ENCODE measurements at places on chromosomes 6 and 20.
A peak's percentile ranks its signal among the peaks of the same experiment; 100 is the strongest.

DNA sequence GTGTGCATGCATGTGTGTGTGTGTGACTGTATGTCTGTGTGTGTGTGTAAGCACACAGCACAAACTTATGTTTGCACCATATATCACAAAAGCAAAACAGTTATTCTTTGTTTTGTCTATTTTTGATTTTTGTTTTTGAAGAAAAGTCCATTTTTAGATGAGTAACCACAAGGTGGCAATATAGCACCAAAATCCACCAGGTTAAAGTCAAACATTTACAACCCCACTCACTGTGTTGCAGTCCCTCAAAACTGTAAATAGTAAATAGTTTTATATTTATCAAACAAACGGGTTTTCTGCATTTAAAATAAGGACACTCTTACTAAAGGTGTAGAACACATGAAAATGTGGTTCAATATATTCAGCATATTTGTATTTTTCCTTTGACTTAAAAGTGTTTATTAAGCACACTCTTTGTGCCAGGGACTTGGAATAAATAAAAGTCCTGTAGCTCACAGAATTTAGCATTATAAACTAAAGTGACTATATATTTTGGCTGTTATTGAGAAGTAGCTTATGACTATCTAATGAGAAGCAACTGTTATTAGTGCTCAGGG lies 118.5 kb downstream of the GFRAL start:
- DNase-seq: no peak

- no peak for DNase-seq
Measured at GRCh38 chr6:53982366-53983050, 128.7 kb upstream of the MLIP start.

DNA sequence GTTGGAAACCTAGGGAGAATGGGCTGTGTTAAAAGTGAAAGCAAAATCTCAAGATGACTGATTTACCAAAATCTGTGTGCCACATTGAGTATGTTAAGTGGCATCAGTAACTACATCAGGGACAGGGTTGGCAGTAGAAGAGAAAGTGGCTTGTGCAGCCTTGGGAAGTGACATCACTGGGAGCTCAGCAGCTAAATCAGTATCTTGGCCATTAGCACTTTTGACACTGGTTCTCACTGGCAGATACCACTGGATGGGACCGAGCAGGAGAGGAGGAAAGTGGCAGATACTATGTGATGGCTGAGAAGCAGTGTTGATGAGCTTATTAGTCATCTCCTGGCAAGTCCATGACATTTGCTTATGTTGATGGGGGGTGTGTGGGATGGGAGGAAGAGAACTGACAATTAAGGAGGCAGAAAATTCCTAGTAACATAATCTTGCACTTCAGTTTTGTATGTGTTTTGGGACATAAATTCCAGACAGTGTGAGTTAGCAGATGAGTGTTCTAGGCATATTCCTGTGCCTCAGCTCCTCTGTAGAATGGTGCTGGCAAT lies 322.2 kb downstream of the SOX4 start:
- no peak for DNase-seq

DNA sequence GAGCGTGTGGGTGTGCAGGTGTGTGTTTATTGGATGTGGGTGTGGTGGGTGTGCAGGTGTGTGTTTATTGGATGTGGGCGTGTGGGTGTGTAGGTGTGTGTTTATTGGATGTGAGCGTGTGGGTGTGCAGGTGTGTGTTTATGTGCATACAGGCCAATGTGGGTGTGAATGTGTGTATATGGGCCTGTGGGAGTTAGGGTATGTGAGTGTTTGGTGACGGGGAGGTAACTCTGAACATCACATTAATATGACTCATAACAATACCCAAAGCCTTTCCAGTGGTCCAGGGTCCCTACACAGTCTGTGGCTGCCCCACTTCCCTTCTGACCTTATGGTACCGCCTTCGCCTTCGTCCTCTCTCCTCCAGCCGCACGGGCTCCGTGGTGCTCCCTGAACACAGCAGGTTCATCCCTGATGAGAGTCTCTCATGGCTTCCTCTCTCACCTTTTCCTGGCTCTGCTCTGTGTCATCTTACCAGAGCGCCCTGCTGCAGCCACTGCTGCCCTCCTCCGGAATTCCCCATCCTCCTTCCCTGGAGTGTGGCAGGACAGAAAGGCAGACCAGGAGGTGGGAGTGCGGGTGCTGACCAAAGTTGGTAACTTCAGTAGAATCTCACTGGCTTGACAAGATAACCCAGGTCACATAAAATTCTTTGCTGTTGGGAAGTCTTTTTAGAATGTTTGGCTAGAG lies 80.0 kb downstream of the SLC2A10 start:
- no peak for DNase-seq

- no peak for DNase-seq
Measured at GRCh38 chr6:47355496-47355895, 45.8 kb upstream of the TNFRSF21 start.

GRCh38 chr6:152094992-152095592 lies 287.6 kb downstream of the ESR1 start:
- DNase-seq: peak; percentile 35

- DNase-seq: no peak
Measured at GRCh38 chr20:57993716-57994431, 234.6 kb downstream of the ANKRD60 start.

GRCh38 chr6:39665861-39666260 lies 59.3 kb downstream of the KIF6 start:
- no peak for DNase-seq

GRCh38 chr6:34223381-34223955 lies 13.2 kb upstream of the HMGA1 start:
- no peak for DNase-seq

DNA sequence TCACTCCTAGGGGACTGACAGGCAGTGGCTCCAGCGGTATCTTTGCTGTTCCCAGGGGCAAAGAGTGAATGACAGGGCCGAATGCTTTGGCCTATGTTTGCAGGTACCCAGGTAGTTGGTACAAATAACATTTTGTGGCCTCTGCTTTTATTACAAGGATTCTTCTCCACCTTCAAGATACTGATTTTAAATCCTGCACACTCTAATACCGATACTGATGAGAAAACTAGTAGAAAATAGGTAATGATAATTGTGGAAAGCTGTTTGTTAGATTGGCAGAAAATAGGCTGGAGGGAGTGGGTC lies 772 bp downstream of the HINT3 start:
- DNase-seq: no peak

GRCh38 chr6:51025082-51025777 lies 206.6 kb downstream of the TFAP2B start:
- no peak for DNase-seq

- DNase-seq: no peak
Measured at GRCh38 chr6:113886512-113886911, 29.4 kb downstream of the MARCKS start.

GRCh38 chr20:4508773-4509172 lies 212.9 kb upstream of the PRND start:
- DNase-seq: no peak

DNA sequence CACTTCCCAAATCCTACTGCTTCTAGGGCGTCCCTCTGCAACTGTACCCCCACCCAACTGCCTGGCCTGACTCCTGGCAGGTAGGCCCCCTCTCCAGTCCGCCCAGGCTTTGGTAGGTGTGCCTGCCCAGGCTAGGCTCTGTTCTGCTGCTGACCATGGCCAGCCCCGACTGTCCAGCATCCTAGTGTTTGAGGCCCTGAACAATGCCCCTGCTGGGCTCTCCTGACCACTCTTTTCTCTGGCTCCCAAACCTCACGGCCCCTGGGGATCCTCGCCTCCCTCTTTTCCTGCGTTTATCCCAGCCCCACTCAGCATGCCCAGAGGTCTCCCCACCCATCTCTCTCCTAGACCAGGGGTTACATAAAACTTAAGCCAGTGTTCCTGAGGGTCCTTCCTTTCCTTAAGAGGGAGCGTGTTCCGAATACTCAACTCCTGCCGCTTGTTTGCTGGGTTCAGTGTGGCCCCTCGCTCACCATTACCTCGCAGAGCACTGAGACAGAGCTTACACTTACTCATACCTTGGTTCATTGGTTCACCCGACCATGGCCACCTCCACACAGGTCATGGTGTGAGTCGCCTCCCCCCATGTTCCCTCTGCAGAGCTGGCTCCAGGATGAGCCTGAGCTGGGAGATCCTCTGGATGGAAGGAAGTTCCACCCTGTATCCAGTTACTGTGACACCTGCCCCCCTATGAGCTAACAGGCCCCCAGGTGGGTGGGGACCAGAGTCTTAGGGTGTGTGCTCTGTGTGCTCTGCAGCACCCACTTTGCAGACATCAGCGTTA lies 21.0 kb upstream of the MYT1 start:
- no peak for DNase-seq

DNA sequence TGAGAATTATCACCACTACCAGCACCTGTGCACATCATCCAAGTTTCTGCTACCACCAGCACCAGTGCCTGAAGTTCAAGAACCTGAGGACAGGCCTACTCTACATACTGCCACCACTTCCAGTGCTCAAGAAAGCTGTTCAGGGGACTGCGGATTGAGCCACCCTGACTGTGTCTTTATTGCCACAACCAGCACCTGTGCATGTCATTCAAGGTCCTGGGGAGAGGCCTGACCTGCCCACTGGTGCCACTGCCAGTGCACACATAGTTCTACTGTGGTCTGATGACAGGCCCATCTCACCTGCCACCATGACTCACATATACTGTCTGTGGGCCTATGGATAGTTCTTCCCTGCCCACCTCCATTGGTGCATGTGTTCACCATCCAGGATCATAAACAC lies 559.4 kb downstream of the COL12A1 start:
- no peak for DNase-seq

DNA sequence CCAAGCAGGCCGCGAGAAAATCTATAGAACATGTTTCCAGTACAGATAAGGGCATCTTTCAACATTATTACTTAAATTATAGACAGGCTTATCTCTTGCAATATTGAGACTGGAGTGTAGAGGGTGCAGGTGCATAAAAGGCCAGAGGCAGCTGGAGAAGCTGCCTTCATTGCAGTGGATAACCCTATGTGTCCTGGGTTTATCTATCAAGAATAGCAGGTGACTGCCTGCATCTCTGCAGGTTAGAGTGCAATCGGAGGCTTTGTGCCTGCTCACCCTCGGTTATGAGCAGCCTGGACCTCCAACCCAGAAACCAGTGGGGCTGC lies 28.7 kb upstream of the ECI2 start:
- DNase-seq: no peak

GRCh38 chr6:40325791-40326190 lies 261.4 kb downstream of the LRFN2 start:
- DNase-seq: peak; percentile 6

- no peak for DNase-seq
Measured at GRCh38 chr6:39251406-39251805, 22.1 kb upstream of the KCNK5 start.

DNA sequence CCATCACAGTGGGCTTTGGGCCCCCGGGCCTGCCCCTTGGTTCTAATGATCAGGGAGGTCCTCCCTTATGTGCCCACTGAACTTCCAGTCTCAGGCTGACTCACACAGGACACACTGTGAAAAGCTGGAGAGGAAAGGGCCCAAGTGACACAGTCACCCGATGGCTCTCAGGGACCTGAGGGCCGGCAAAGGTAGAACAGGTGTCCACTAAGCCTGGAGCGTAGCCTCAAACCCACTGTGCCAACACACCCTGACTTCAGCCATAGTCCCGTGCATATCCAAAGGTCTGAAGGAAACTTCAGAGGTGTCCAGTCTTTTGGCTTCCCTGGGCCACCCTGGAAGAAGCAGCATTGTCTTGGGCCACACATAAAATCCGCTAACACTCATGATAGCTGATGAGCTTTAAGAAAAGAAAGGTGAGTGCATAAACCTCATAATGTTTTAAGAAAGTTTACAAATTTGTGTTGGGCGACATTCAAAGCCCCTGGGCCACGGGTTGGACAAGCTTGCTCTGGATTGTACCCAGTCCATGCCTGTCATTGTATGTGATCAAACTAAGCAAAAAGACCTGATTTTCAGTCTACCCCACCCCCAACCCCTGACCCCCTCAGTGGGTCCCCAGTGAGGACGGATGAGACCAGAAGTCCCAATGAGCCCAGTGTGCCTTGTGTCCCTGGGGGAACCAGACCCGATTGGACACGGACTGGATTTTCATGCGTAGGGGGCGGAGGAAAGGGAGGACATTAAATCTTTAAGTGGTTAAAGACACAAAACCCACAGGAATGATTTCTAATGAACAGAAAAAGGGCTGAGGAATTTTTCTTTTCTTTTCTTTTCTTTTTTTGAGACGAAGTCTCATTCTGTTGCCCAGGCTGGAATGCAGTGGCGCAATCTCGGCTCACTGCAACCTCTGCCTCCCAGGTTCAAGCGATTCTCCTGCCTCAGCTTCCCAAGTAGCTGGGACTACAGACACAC lies 6.1 kb downstream of the RAMACL start:
- no peak for DNase-seq

- no peak for DNase-seq
Measured at GRCh38 chr6:119171864-119172588, 93.6 kb upstream of the FAM184A start.

GRCh38 chr20:37276494-37277252 lies 12.8 kb upstream of the MANBAL start:
- DNase-seq: no peak

DNA sequence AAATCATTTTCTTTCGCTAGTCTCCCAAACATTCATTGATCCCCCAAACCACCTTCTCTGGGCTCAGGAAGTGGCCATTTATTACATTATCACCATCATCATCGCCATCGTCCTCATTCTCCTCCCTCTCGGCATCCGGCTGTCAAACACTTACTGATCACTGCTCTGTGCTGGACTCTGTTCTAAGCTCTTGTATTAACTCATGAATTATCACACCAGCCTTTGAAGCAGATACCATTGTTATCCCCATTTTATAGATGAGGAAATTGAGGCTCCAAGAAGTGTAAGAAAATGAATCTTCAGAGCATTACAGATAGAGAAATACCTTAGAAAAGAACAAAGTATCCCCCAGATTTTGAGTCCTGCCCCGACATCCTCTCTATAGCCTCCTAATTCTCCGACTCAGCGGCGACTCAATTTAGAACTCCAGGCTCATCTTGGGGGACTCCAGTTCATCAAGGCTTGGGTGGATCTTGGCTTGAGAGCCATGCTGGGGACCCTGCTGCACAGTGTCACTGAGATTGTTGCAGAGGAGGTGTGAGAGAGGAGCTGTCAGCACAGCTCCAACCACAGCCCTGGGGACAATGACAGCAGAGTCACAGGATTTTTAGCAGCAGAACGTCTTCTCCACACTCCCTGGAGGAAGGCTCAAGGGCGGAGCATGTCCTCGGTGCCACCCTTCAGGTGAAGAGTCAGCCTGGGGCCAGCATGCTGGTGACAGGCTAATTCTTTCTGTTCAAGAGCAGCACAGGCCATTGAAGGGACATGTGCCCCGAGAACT lies 6.6 kb upstream of the EEF1E1 start:
- no peak for DNase-seq

- peak; percentile 72 for DNase-seq
Measured at GRCh38 chr20:36644706-36645095, 1.3 kb downstream of the SLA2 start.
